NCI-H748 treated with DMSO at 0.1 percent for 48 hours (cell line): ENCODE measurements at places on chromosomes 16 and 17.

DNA sequence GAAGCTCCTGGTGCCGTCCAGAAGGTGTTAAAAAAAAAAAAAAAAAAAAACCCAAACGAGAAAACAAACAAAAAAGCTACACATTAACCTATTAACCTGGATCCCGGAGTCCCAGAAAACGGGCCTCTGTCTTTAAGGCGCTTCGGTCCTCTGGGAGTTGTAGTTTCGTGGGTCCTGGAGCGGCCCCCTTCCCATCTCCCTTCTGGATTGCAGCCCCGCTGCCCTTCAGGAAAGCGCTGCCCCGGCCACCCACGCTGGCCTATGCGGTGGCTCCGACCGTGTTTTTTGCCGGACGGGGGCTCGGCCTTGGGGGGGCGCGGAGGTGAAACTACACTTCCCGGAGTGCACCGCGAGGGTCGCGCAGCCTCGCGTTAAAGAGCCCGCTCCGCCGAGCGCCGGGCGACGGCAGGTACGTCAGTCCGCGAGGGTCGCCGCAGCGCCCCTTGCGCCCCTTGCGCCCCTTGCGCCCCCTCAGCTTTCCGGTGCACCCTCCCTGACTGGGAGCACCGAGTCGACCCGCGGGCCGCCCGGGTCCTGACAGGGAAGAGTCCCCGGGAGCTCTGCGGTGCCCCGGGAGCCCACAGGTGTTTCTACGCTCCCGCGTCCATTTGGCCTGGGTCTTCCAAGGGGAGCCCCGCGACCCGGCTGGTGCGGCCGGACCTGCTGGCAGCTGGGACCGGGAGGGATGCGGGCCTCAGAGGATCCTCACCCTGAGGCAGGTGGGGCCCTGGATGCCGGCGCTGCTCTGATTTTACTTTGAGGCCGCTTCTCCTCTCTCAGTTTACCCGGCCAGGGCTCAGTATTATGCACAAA is at the start of gene FCSK:
FCSK (plus strand) TSS at position 374 of the 813 bp plus-strand sequence. CDS start 8,596 bp downstream, outside the sequence.
- DNase-seq, result peak; percentile 26

GRCh38 chr16:4685776-4686496 is 7.4 kb upstream of the NUDT16L1 start:
- DNase-seq, result no peak

- no peak for DNase-seq
These were observed 33.2 kb upstream of the KCNJ2 start for GRCh38 chr17:70136131-70136530.

DNA sequence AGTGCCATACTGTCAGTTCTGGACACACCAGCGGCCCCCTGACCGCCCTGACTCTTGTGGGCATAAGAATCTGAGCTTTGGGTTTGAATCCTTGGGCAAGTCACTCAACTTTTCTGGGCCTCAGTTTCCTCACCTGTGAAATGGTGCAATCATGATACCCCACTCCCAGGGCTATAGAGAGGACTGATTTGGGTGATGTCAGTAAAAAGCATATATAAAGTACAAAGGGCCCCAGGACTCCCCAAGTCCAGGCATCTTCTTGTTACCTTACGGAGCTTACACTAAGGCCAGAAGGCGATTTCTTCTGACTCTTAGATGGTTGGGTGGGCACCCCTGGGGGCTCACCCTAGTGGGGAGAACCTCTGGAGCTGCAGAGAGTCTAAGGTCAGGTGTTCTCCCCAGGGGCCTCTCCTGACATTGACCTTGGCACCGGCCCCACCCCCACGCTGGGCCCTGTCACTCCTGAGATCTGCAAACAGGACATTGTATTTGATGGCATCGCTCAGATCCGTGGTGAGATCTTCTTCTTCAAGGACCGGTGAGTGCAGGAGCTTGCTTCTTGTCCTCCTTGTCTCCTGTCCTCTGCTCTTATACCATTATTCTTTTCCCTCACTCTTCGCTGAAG is 13.9 kb downstream of the MMP2 start:
- DNase-seq, result no peak
